ENCODE measurements at places on chromosomes 13 and 19. TPM values are rescaled to one million over a fixed set of nuclear protein-coding genes. Genes with fewer than 3 reads are reported as not detected.

Gene CYP2F1
- polyA plus RNA-seq: not detected

Gene DACT3
- 6.9 TPM for polyA plus RNA-seq

Gene CCNA1
- polyA plus RNA-seq: not detected

Gene KCNC3
- polyA plus RNA-seq: not detected

- no peak for DNase-seq
Measured at GRCh38 chr13:42603571-42603970, 29.6 kb downstream of the TNFSF11 start.

DNA sequence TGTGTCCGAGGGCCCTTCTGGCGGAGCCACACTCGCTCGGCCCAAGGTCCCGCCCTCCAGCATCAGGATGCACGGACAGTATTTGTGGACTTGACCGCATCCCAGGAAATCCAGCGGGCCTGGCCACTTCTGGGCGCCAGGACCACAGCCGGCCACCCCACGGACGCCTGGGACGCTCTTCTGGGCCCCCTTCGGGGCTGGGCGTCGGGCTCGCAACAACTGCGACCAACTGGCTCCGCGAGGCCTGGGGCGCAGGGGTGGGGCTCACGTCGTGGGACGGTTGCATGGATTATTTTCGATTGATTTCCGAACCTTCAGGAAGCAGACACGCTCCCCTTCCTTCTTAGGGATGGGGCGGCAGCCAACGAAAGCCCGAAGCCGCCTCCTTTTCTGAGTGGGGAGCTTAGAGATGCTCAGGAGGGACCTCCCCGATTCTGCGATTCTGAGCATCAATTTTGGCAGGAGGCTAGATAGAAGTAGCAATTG, 521 bp upstream of the NUP58 start:
- no peak for DNase-seq

Gene SGCG
- polyA plus RNA-seq: 0.05 TPM

- DNase-seq: no peak
Measured at GRCh38 chr13:39602277-39602613, 748 bp downstream of the LHFPL6 start.

Gene ATCAY
- 0.30 TPM for polyA plus RNA-seq

GRCh38 chr19:41872775-41873647, 4.1 kb upstream of the CD79A start:
- no peak for DNase-seq

DNA sequence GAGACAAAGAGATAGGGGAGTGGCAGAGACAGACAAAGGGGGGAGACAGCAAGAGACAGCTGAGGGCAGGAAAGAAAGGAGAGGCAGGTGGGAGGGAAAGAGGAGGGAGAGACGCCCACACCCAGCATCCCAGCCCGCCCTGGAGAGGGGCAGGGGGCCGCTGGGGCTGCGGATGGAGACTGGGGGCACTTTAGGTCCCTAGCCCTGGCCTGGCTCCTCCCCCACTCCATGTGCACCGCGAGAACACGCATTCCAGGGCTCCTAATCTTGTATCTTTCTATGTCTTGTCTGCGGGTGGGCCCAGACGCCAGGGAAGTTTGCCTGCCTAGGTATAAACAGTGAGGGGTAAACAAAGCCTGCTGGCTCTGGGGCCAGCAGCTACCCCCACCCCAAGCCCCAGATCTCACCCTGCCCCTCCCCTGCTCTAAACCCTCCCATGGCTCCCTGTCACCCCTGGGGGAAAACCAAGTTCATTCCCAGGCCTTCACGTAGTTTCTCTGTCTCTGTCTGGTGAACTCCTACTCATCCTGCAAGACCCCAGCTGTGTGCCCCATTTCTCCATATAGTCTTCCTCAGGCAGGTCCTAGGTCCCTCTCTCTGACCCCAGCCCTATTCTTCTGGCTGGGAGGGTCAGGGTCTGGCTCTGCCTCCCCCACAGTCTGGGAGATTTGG, 5.7 kb downstream of the TLE5 start:
- DNase-seq: no peak

GRCh38 chr19:5480427-5480836, 25.2 kb downstream of the ZNRF4 start:
- DNase-seq: no peak

DNA sequence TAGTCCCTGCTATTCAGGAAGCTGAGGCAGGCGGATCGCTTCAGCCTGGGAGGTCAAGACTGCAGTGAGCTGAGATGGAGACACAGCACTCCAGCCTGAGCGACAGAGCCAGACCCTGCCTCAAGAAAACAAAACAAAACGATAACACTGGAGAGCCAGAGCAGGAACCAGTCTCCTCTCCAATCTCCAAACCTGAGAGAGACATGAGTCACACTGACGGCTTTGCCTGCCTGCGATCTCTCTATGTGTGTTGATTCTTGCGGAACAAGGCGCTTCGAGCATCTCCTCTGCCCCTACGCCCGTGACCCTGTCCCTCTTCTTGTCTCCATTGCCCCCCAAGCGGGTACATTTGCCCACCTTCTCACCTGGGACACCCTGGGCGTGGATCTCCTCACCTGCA, 15.6 kb downstream of the DPRX start:
- DNase-seq: no peak

DNA sequence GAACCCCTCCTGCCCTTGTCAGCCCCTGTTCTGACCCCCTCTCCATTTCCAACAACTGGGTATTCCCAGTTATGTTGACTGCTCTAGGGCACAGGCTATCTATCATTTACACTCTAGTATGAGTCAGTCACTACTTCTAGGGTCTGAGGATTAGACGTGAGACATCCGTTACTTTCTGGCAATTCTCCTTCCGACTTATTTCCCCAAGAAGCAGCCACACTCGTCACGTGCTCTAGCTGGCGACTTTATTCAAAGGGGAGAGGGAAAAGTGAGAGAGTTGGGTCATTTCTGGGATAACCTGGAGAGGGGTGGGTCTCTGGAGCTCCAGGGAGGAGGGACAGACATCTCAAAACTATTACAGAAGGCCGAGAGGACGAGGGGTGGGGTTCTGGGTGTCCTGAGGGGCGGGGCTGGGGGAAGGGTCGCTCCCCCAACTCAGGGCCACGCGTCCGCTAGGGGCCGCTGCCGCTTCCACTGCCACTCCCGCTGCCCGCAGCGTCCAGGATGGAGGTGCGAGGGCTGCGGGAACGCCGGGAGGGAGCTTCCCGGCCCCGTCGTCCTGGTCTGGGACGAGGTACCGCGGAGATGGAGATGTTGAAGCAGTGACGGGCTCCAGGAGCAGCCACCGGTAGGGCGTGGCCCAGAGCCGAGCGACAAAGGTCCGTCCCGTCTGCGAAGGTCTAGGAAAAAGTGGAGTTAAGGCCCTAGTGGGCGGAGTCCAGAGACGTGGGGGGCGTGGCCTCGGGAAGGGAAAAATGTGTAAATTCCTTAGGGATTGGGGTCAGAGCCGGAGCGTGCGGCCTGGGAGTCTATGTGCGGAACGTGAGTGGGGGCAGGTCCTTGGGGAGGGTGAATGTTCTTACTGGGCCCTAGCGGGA, 8.9 kb downstream of the RTBDN start:
- DNase-seq: no peak

DNA sequence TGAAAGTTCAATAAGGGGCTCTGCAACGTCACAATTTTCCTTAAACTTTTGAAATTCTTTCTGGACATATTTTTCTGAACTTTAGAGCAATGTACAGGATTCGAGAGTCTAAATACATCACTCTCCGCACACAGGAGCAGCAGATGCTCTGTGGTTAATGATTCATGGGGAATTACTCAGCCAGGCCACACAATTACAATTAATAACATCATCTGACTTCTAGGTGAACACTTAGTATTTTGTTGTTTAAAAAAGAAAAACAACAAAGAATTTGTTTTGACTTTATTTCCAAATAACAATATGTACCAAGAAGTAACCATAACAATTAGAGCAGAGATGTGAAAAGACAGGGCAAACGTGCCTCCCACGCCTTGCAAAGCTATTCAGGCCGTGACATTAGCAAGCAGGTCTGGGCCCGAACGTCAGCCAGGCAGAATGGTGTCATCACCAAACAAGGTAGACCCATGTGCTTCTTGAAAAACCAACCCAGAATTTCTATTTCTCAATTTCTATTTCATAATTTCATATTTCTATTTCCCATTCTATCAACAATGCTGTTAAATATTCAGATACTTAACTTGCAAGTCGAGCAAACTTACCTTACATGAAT, 236.3 kb downstream of the COL4A1 start:
- DNase-seq: peak; percentile 24

DNA sequence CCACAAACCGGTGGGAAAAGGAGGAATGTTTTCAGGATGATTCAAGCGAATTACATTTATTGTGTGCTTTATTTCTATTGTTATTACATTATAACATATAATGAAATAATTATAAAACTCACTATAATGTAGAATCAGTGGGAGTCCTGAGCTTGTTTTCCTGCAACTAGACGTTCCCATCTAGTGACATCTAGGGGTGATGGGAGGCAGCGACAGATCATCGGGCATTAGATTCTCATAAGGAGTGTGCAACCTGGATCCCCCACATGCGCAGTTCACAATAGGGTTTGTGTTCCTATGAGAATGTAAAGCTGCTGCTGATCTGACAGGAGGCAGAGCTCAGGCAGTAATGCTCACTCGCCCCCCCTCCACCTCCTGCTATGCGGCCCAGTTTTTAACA, 54.5 kb downstream of the SPTBN4 start:
- DNase-seq: no peak

GRCh38 chr19:32811151-32811550, 58.4 kb downstream of the SLC7A9 start:
- DNase-seq: no peak

DNA sequence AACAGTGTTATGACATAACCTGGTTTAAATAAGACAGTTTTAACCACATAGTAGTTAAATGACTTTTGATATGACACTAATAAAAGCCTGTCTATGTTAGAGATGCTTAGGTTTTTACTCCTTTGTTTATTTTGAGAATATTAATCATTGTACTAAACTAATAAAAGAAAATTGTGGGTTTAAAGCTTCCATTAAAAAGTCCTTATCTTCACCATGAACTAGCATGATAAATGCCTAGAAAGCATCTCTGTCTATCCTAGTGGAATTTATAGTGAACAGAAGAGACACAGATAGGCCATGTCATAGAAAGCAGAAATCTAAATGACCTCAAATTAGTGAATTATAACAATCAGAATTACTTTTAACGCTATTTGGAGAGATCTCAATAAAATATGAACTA, 255.2 kb downstream of the PCDH9 start:
- DNase-seq: no peak

DNA sequence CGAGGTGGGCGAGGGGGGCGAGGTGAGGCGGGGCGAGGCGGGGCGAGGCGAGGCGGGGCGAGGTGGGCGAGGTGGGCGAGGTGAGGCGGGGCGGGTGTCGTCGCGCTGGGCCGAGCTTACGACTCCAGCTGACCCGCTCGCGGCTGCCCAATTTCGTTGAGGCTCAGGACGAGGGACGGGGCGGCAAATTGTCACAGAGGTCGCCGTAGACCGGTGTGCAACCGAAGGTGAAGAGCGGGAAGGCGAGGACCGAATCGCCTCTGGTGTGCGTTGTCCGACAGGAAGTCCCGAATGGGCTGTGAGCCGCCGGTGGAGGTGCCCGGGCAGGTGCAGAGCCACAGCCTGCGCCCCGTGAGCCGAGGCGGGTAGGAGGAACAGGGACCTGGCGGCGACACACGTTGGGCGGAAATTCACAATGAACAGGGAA, at the start of gene LACC1:
Gene LACC1 (plus strand): TSS at position 150 of the 427 bp plus-strand sequence. CDS start 1,082 bp downstream, outside the sequence.
- DNase-seq: no peak

GRCh38 chr13:50228527-50228926, 213.3 kb downstream of the KCNRG start:
- no peak for DNase-seq

DNA sequence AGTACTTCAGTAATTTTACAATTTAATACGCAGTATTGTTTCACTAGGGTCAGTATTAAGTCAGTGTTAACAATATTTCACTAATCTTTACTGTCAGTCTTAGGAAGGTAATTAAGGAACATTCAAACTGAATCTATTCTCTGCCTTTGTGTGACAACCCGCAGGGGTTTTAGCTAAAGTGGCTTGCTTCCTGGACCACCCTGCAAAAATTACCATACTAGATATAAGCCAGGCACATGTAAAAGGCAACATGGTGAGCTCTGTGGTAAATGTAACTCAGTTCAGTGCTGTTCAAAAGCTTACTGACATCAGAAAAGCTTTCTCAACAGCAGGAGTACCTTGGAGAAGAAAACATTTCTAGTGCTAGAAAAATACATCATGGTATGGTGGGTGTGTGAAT, 116.7 kb downstream of the FREM2 start:
- DNase-seq: no peak

Gene RFPL4AL1
- polyA plus RNA-seq: not detected

Gene TUBA3C
- polyA plus RNA-seq: not detected

DNA sequence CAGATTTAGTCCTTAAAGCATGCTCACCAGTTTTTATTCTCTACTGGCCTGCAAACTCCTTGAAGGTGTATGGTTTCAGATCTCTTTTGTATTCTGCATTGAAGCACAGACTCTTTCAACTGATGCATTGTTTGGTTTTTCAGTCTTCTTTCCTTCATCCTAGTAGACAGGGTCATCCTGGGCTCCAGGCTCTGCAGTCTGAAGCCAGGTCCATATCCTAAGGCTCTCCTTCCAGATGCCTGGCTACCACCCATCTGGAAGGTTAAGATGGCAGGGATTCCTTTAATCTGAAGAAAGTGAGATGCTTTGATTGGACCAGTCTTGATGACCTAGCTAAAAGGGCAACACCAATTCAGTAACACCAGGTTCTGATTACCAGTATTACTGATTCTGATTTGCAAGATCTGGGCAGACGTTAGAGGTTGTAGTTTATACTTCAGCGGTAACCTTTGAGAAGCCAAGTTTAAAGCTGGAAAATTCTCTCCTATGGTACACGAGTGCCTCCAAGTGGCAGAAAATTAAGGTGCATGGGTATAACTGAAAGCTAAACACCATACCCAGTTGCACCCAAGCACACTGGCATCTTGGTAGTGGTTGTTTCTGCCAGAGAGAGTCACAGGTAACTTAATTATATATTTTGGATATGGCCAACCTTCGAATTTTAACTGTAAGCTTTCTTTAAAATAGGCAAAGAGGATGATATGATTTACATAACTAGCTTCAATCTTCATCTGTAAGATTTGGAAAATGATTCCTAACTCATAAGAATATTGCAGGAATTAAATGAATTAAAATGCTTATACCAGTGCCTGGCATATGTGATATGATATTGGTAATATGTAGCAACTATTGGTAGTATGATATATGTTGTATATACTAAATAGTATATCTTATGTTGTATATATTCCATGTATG, 1651.9 kb upstream of the MIR17HG start:
- peak; percentile 6 for DNase-seq

- no peak for DNase-seq
Measured at GRCh38 chr13:67258482-67258881, 28.3 kb upstream of the PCDH9 start.

DNA sequence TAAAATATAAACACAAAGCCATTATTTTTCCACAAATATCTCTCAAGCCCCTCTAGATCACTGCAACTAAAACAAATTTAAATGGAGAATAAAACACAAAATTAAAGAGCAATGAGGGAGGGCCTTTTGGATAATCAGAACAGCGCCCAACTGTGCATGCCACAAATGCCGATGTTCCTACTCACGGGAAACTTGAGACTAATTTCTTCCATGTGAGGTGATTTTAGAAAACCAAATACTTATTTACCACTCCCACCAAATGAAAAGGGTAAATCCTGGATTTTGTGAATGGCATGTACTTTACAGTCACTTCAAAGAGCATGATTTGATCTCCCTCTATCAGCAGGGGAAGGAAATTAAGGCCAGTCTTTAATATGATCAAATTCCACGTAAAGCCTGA, 74.8 kb downstream of the SLC7A1 start:
- peak; percentile 18 for DNase-seq

Gene PEAK3
- 0.04 TPM for polyA plus RNA-seq
